ENCODE measurements at places on chromosomes 4 and X.

GRCh38 chrX:46737462-46737861 is 21.5 kb downstream of the SLC9A7 start:
- ATAC-seq: no peak

- ATAC-seq: no peak
These were observed 2.7 kb upstream of the AVPR2 start for GRCh38 chrX:153901753-153902140.

DNA sequence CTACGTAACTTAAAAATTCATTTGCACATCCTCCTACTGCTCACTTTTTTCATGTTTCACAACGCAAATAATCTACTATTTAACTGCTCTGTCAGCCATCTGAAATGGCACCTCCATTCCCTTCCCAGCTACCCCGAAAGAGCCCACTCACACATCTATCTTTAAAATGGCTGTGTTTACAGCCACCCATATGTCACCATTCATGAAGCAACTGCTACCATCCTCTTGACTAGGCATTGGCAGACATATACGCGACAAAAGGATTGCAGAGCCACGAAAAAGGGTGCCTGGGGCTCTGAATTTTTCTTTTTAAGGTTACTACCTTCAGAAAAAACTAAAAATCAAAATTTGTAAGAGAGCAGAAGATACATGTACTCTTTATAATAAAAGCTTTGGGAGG is 11.5 kb downstream of the SH3RF1 start:
- ATAC-seq: no peak

DNA sequence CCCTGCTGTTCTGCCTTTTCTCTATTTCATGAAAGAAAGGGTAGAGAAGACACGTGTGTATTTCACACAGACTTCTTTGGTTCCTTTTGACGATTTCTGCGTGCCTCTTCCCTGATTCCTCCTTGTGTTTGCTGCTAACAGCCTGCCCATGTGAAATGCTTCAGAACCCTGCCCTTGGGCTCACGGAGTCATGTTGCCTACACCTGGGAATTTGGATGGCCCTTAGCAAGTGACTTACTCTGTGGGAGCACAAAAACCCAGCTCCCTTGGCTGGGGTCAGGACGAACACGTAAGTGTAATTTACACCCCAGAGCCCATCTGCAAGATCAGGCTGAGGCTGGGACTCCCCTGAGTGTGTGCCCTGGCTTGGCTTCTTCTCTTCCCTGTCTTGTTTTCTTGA is 220.3 kb upstream of the BCOR start:
- ATAC-seq: no peak

- ATAC-seq: no peak
These were observed 705.9 kb upstream of the AGA start for GRCh38 chr4:178148106-178148505.

- ATAC-seq: peak; percentile 57
These were observed at the start of gene UBL4A for GRCh38 chrX:154486396-154487207. Gene UBL4A (minus strand): TSS chrX:154486615. CDS start chrX:154486584, 31 bp downstream.

DNA sequence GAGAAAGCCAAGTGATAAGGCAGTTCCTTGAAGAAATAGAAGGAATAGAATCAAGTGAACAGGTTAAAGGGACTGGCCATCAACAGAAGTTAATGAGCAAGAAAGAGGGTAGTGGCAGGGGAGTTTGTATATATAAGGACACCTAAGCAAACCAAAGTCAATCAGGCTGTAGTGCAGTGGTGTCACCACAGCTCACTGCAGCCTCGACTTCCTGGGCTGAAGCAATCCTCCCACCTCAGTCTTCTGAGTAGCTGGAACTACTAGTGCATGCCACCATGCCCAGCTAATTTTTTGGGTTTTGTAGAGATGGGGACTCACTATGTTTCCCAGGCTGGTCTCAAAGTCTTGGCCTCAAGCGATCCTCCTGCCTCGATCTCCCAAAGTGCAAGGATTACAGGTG is 15.9 kb downstream of the ACOT9 start:
- no peak for ATAC-seq

All from motor neuron (in vitro differentiated cells).